NCI-H1417 treated with DMSO at 0.1 percent for 48 hours (cell line): ENCODE measurements at places on chromosomes 6 and 20.

DNA sequence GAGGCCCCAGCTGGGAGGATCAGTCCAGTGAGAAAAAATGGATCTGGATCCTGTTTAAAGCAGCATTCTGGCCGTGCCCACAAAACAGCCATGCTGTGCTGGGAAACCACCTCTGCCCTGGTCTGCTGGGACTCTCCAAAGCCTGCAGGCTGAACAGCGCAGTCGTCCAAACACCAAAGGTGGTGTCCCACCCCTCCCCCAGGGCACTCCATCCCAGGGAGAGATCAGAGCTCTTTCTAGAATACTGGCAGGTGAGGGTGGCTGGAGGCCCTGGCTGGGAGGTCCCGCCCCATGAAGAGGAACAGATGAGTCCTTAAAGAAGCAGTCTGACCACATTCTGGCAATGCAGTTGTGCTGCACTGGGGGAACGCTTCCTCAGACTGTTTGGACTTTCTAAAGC, 84.6 kb downstream of the MRAP2 start:
- DNase-seq: no peak

GRCh38 chr6:11197850-11198249, 34.6 kb downstream of the NEDD9 start:
- DNase-seq: no peak

GRCh38 chr6:44650495-44650894, 263.0 kb downstream of the CDC5L start:
- no peak for DNase-seq

DNA sequence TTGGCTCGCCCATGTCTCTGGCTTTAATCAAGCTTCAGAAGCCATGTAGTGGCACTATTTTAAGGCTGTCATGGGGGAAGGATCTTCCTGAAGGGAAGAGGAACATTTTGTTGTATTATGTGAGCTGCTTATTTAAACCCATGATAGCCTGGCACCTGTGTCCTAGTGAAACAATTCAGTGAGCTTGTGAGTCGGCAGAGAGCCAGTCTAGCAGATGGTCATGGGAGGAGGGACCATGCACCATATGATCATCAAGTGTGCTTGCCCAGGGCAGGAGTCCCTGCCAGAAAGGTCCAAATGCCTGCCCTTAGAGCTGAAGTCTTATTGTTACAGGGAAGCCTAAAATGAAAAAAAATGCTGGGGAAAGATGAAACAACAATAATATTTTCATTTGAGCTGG, 132.9 kb downstream of the PRDM13 start:
- DNase-seq: no peak

DNA sequence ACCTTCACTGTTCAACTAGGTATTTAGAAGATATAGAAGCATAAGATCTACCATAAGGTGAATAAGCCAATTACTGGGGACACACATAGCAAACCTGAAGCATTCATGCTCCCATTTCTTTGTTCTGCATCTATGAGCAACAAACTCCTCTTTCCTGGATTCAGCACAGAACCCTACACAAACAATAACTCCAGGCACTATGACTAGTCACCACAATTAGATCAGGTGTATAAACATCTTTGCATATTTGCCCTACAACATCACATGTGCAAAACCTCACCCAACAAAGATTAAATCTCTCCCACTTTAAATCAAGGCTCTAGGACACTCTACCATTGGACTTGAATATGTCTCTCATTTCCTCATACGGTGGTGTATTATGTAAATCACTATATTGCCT, 652.3 kb downstream of the EPHA7 start:
- DNase-seq: no peak

DNA sequence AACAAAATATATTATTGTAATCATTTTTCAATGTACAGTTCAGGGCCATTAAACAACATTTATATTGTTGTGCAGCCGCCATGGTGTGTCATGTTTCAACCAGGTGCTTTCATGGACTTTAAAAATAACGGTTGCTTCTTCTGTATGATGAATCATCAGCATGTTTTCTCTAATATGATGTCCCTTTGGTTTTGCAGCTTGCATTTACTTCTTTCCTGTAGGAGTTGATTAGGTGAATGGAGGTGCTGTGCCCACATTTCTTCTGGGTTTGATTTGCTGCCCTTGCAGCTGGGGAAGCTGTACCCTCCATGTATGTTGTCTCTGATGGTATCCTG, 54.9 kb upstream of the TULP4 start:
- DNase-seq: no peak

DNA sequence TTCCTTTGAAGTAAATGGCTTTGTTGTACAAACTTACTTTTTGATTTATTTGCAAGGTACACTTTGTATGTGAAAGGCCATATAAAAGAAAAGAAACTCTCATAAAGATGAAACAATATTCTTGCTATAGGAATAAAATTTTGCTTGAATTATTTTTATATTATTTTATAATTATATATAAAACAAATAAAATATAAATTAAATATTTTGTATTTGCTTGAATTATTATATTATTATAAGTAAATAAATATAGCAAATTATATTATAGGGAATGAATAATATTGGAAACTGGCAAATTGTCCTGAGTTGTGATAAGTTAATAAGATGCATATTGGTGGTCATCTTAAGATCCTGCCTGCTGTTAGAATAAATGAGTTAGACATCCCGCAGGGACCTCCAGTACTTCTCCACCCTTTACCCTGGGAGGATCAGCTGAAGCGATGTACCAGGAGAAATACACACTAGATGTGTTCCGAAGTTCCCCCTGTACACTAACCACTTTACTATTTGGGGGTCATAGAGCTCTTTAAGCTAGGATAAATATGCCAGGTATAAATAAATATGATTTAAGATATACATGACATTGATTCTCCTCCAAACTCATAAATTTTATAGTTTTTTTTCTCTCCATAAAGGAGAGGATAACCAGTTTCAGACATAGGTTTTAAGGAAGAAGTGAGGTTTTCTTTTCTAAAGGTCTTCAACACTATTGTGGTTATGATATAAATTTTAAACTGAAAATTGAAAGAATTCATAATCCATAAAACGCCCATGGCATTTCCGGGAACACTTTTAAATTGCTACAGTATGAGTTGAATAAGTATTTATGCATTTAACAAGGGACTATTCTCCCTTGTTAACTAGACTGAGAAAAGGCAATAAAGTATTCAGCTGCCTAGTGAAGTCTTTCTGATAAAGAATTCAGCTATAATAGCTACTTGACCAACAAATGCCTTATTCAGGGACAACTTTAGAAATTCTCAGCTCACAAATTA, 486.3 kb upstream of the MARCKS start:
- DNase-seq: no peak
